ENCODE measurements at places on chromosomes 11 and 22. TPM values are rescaled to one million over a fixed set of nuclear protein-coding genes. Genes with fewer than 3 reads are reported as not detected.

- no peak overlapping the region for H3K4me3 ChIP-seq
- no peaks in the 10 kb centered on the region for H3K36me3 ChIP-seq
- no peak for DNase-seq
- H3K27me3 ChIP-seq = no peaks in the 10 kb centered on the region
- H3K4me1 ChIP-seq = peaks cover 4% of the 10 kb centered on the region
- no peak overlapping the region for H3K27ac ChIP-seq
These were observed 9.0 kb upstream of the COMT start for GRCh38 chr22:19932367-19933206.

- no peaks in the 10 kb centered on the region for H3K4me1 ChIP-seq
- no peak for DNase-seq
- H3K4me3 ChIP-seq = no peak overlapping the region
- H3K36me3 ChIP-seq = no peaks in the 10 kb centered on the region
These were observed 164.7 kb upstream of the GUCY1A2 start for GRCh38 chr11:107182978-107183377.

The MPEG1 gene
- total RNA-seq = 4.6 TPM

GRCh38 chr11:107118025-107118720 is 99.9 kb upstream of the GUCY1A2 start:
- no peaks in the 10 kb centered on the region for H3K36me3 ChIP-seq
- no peak overlapping the region for H3K4me3 ChIP-seq
- no peaks in the 10 kb centered on the region for H3K27me3 ChIP-seq
- H3K27ac ChIP-seq = no peak overlapping the region

- no peaks in the 10 kb centered on the region for H3K27me3 ChIP-seq
- H3K27ac ChIP-seq = peak overlapping the region; percentile 90
- peak overlapping the region; percentile 57 for H3K4me3 ChIP-seq
These were observed 19.1 kb downstream of the IRAG1 start for GRCh38 chr11:10674440-10674855.

The CAT gene
- total RNA-seq = 91.4 TPM

- no peaks in the 10 kb centered on the region for H3K36me3 ChIP-seq
- DNase-seq = peak; percentile 88
- no peaks in the 10 kb centered on the region for H3K27me3 ChIP-seq
- peak within 1 kb of the TSS; percentile 96 for H3K27ac ChIP-seq
- H3K4me1 ChIP-seq = peaks cover 21% of the 10 kb centered on the region
These were observed at the start of gene SBF2 for GRCh38 chr11:10293423-10294289. SBF2 (minus strand) TSS chr11:10294219; CDS start chr11:10294069, 150 bp downstream.

The MRPL21 gene
- total RNA-seq = 59.2 TPM

DNA sequence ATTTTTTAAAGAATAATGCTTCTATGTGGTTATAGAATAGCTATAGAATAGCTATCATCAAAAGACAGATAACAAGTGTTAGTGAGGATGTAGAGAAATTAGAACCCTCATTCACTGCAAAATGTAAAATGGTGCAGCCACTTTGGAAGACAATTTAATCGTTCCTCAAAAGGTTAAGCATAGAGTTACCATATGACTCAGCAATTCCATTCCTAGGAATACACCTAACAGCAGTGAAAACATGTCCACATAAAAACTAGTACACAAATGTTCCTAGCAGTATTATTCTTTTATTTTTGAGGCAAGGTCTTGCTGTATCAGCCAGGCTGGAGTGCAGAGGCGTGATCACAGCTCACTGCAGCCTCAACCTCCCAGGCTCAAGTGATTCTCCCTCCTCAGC is 34.0 kb downstream of the RTL6 start:
- H3K27me3 ChIP-seq = no peaks in the 10 kb centered on the region
- H3K4me3 ChIP-seq = no peak overlapping the region
- no peak overlapping the region for H3K27ac ChIP-seq

- H3K27ac ChIP-seq = no peak overlapping the region
- peak; percentile 48 for DNase-seq
- H3K4me1 ChIP-seq = no peaks in the 10 kb centered on the region
- no peak overlapping the region for H3K4me3 ChIP-seq
These were observed 60.8 kb downstream of the OTOG start for GRCh38 chr11:17607591-17608570.

The HEPHL1 gene
- not detected for total RNA-seq

- no peaks in the 10 kb centered on the region for H3K36me3 ChIP-seq
- DNase-seq = peak; percentile 24
- H3K4me3 ChIP-seq = peak overlapping the region; percentile 81
- no peaks in the 10 kb centered on the region for H3K27me3 ChIP-seq
- peaks cover 18% of the 10 kb centered on the region for H3K4me1 ChIP-seq
- peak overlapping the region; percentile 81 for H3K27ac ChIP-seq
These were observed 699 bp upstream of the SDF2L1 start for GRCh38 chr22:21641417-21641788.

DNA sequence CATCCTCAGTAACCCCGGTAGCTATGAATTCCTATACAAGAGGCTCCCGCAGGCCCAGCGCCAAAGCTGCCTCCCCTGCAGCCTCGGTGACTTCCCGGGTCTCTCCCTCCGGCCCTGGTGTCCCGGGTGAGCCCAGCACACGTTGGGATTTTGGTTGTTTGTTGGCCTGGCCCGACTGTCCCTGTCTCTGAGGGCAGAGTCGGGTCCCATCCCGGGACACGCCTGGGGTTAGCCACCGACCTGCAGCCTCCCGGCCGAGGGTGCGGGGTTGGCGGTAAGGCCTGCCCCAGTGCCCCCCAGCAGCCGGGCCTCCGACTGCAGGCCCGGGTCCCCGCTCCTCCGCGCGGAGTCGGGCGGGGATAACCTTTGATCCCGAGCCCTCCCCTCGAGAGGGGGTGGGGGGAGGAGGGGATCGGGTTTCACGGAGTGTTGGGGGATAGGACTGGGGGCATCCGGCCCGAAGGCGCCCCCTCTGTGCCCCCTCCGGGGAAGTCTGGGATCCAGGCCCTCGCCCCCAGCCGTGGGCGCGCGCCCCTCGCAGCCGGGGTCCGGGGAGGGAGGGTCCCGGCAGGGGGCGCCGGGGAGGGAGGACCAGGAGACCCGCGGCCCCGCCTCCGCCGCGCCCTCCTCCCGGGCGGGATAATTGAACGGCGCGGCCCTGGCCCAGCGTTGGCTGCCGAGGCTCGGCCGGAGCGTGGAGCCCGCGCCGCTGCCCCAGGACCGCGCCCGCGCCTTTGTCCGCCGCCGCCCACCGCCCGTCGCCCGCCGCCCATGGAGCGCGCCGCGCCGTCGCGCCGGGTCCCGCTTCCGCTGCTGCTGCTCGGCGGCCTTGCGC is at the start of gene FBLN1:
TSS of gene FBLN1 (plus strand) at position 669 of the 835 bp plus-strand sequence. CDS start at position 772, 103 bp downstream.
- H3K4me3 ChIP-seq = peak within 1 kb of the TSS; percentile 58
- DNase-seq = peak; percentile 67
- H3K4me1 ChIP-seq = no peaks in the 10 kb centered on the region
- H3K36me3 ChIP-seq = no peaks in the 10 kb centered on the region
- H3K27me3 ChIP-seq = no peaks in the 10 kb centered on the region

DNA sequence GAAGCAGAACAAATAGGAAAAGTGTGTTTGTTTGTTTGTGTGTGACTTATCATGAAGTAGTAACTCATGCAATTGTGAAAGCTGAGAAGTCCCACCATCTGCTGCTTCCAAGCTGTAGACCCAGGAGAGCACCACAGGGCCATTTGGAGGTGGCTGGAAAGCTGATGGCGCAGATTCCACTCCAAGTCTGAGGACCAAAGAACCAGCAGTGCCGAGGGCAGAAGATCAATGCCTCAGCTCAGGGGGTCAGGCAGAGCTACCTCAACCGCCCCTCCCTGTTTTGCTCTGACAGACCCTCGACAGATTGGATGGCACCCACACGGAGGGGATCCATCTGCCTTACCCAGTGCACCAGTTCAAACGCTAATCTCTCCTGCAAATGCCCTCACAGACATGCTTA is 896.2 kb downstream of the BRD1 start:
- H3K4me3 ChIP-seq = no peak overlapping the region
- no peaks in the 10 kb centered on the region for H3K36me3 ChIP-seq
- no peak for DNase-seq
- H3K4me1 ChIP-seq = no peaks in the 10 kb centered on the region

The LMNTD2 gene
- total RNA-seq = 0.27 TPM

GRCh38 chr11:70364745-70365543 is 33.4 kb upstream of the CTTN start:
- no peak overlapping the region for H3K27ac ChIP-seq
- H3K27me3 ChIP-seq = no peaks in the 10 kb centered on the region
- no peaks in the 10 kb centered on the region for H3K4me1 ChIP-seq

- peaks cover 12% of the 10 kb centered on the region for H3K36me3 ChIP-seq
- H3K27me3 ChIP-seq = no peaks in the 10 kb centered on the region
- no peak for DNase-seq
These were observed 10.3 kb upstream of the UCP3 start for GRCh38 chr11:74019104-74019738.

The CELSR1 gene
- 0.27 TPM for total RNA-seq

The LSP1 gene
- total RNA-seq = 16.0 TPM

DNA sequence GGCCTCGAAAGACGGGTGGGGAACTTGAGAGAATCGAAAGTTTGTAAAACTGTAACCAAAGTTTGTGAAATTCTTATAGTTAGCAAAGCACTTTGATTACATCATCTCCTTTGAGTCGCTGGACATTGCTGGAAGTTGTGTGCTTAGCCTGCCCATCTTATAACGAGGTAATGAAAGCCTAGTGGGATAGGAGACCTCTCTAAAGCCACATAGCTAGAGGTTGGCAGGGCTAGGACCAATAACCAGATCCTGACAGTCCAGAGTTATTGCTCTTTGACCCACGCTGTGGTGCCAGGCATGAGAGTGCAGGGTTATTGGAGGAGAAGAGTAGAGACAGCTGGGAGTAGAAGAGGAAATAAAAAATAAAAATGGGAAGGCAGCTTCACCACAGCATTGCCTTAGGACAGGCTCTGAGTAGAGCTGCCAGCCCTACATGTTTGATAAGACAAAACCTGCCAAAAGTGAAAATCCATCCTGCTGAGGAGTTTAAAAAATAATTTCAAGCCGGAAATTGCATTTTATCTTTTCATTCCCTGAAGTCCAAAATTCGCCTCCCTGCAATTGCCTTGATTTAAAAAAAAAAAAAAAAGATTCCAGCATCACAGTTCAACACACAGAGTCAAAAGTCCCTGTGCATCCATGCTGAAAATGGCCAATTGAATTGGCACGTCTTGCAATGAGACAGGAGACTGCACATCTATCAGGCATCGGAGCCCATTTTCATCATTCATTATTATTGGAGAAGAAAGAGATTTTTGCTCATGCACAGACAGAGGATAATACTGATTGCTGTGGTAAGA is 225.5 kb upstream of the POU2AF2 start:
- no peaks in the 10 kb centered on the region for H3K36me3 ChIP-seq
- H3K27me3 ChIP-seq = no peaks in the 10 kb centered on the region
- no peak overlapping the region for H3K27ac ChIP-seq
- H3K4me1 ChIP-seq = no peaks in the 10 kb centered on the region
- no peak for DNase-seq

The OMP gene
- not detected for total RNA-seq

The DEUP1 gene
- not detected for total RNA-seq

- no peak overlapping the region for H3K27ac ChIP-seq
- H3K4me3 ChIP-seq = no peak overlapping the region
- no peak for DNase-seq
- no peaks in the 10 kb centered on the region for H3K27me3 ChIP-seq
These were observed 690.4 kb downstream of the BRD1 start for GRCh38 chr22:49137206-49137840.

DNA sequence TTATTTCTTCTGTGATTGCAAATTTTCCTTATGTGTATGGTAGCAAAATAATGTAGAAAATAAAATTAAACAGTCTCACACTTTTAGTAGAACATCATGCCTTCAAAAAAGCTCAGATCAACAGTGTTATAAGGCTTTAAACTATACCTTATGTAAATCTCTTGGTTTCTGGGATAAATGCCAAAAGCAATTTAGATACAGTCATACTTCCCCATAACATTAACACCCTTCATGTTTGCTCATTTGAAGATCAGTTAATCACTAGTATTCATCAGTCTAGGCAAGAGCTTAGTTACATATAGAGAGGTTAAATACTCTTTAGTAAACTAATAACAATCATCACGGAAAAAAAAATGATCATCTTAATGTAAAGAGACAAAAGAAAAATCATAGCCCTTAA is 421.8 kb upstream of the ANO3 start:
- no peaks in the 10 kb centered on the region for H3K36me3 ChIP-seq
- no peaks in the 10 kb centered on the region for H3K27me3 ChIP-seq
- no peak overlapping the region for H3K27ac ChIP-seq
- H3K4me1 ChIP-seq = no peaks in the 10 kb centered on the region
- no peak for DNase-seq
- H3K4me3 ChIP-seq = no peak overlapping the region

DNA sequence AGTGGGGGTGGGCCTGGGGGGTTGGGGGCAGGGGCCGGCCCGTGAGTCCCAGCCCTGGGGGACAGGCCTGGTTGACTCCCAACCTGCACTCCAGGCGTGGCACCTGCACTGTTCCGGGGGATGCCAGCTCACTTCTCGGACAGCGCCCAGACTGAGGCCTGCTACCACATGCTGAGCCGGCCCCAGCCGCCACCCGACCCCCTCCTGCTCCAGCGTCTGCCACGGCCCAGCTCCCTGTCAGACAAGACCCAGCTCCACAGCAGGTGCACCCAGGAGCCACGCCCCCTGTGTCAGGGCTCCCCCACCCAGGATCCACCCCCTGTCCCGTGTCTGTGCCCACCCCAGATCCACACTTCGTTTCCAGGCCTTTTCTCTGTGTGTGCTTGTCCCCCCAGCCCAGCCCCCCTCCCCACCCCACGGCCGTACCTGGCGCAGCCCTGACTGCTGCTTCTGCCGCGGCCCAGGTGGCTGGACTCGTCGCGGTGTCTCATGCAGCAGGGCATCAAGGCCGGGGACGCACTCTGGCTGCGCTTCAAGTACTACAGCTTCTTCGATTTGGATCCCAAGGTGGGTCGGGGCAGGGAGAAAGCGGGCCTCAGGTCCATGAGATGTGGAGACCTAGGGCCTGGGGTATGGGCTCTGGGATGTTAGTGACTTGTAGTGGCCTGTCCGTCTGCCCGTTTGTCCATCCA is 4.8 kb downstream of the FERMT3 start:
- no peak overlapping the region for H3K4me3 ChIP-seq
- no peaks in the 10 kb centered on the region for H3K4me1 ChIP-seq
- no peaks in the 10 kb centered on the region for H3K27me3 ChIP-seq
- DNase-seq = no peak
- H3K27ac ChIP-seq = no peak overlapping the region
- H3K36me3 ChIP-seq = peaks cover 31% of the 10 kb centered on the region

DNA sequence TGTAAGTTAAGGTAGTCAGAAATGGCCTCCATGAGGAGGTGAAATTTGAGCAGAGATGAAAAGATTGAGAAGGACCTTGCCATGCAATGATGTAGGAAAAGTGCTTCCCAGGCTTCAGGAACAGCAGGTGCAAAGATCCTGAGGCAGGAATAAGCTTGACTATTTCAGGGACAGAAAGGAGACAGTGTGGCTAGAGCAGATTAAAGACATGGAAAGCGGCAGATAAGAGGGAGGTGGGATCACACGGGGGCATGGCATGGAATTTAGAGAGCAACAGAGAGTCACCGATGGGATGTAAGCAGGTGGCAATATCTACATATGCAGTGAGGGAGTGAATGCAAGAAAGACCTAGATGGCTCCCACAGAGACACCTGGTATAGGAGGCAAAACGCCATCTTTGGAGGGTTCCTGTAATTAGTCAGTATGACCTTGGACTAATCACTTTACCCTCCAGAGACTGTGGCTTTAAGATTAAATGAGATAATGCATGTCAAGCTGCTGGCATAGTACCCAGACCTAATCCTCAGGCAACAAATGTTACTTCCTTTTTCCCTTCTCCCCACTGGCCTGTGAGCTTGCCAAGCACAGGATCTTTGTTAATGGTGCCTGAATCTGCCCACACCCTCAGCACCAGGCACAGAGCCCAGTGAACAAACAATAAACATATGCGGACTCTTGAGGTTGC is 24.6 kb upstream of the ACER3 start:
- no peak overlapping the region for H3K4me3 ChIP-seq
- DNase-seq = no peak
- H3K27ac ChIP-seq = no peak overlapping the region
- H3K27me3 ChIP-seq = peaks cover 2% of the 10 kb centered on the region
